Activated T-cell treated with anti-CD3 and anti-CD28 coated beads for 48 hours (primary cell): ENCODE measurements at places on chromosomes 13 and 19.

DNA sequence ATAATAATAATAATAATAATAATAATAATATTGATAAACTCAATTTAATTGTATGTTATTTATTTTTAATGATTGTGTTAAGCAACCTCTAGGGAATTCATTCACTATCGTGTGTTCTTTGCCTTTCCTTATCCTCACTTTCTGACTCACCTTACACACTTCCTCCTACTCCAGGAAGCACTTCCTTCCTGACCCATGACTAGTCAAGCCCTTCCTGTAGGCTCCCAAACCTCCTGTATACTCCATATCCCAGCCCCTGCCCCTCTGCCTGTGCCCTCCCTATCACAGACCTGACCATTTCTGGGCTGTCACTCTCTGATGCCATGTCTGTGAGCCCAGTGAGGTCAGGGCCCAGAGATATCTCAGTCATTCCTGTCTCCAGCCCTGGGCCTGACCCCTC is 7.6 kb downstream of the LGALS4 start:
- DNase-seq, result no peak

- no peak for DNase-seq
Observed at GRCh38 chr19:17331045-17331558, 3.6 kb downstream of the ANO8 start.

DNA sequence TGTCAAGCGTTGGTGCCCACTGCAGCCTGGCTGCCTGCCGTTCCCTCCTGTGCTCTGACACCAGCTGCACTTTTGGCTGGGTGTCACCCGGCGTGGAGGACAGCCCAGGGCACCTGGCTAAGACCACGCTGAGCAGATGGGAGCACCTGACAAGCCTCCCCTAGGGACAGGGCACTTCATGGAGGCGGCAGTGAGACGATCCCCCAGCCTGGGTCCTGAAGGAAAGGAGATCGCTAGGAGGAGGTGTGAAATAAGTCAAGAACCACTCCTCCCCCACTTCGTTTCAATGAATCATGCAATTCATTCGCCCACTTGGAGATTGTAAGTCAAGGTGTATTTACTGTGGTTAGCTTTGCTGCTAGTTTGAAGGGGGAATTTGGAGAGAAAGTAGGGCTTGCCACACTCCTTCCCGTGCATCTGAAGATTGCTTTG is 38.8 kb downstream of the VSTM2B start:
- DNase-seq, result no peak

DNA sequence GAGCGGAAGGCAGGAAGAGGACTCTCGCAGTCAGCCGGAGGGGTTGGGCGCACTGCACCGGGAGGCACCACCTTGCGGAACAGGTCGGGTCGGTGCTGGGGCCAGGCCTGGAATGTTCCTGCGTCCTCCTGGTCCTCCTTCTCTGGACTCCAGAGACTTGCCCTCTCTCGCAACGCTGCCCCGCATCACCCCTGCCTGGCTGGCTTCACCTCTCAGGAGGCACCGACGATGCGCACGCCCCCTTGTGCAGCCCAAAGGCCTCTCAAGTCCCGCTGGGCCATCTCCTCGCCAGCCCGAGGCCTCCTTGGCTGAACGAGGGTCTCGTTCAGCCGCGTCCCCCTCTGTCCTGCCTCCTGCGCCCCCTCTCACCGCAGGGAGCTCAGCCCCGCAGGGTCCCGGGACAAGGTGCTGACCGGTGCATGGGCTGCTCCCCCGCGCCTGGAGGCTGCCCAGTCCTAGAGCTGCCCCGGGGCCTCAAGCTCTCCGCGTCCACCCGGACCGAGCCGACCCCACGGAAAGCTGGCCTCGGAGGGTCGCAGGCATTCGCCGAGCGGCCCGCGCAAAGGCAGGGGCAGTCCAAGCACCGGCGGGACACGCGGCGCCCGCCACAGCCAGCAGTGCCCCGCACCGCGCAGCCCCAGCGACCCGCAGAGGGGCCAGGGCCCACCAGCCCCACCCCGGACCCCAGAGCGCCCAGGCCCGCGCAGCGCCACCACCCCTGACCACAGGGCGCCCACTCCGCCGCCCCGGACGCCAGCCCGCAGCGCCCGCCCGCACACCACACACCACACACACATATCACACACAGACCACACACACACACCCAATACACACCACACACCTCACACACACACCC is 133.8 kb downstream of the CRYL1 start:
- no peak for DNase-seq

DNA sequence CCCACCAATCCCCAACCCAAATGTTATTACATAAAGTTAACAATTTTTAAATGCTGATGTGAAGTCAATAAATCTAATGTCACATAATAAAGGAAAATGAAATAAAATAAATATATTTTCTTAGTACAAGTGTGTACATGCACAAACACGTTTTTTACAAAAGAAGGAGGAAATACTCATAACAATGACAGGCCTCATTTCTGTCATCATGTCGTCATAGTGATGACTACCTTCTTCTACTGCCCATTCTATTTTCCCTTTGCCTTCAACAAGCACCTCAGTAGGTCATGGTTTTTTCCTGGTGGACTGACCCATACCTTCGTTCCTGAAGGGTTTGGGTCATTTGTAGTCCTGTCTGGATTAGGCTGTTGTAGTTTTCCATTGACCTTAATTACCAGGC is 185.3 kb upstream of the IPO5 start:
- DNase-seq, result no peak

GRCh38 chr13:50126993-50127725 is 111.9 kb downstream of the KCNRG start:
- DNase-seq, result no peak

DNA sequence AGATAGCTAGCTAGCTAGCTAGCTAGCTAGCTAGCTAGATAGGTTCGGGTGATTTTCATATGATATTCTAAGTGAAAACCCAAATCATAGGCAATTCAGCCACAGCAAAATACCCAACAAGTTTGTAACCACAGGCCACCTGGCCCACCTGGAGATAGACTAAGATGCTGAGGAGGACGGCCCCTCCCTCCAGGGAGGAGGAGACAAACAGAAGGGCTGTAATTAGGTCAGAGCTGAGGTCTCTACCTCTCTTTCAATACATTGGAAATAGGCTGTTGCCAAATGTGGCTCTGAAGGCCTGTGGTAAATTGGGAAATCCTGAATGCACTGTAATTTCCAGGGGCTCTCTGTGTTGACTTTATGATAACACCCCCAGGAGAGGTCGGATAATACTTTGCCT is 382.2 kb downstream of the FGF9 start:
- no peak for DNase-seq

DNA sequence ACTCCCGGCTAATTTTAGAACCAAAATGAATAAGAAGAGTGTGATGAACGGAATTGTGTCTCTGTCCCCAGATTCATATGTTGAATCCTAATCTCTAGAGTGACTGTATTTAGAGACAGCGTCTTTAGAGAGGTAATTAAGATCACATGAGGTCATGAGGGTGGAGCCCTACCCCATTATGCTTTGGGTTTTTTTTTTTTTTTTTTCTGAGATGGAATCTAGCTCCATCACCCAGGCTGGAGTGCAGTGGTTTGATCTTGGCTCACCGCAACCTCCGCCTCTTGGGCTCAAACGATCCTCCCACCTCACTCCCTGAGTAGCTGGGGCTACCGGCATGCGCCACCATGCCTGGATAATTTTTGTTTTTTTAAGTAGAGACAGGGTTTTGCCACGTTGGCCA is 27.9 kb downstream of the FBXO27 start:
- DNase-seq, result no peak

GRCh38 chr19:3146677-3147100 is 10.9 kb downstream of the GNA15 start:
- DNase-seq, result peak; percentile 59

DNA sequence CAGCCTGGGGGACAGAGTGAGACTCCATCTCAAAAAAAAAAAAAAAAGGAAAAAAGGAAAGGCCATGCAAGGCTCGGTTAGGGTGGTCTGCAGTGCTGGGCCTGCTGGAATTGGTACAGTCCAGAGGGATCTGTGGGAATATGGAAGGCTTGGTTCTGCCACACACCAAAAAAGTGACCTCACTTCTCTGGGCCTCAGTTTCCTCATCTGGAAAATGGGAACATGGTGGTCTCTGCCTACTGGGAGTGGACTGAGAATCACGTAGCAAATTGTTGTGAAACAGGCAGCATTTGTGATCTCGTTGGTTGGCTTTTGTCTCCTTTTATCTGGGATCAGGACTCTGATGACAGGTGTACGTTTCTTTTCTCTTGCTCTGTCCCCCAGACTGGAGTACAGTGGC is 7.5 kb downstream of the DNM2 start:
- no peak for DNase-seq

GRCh38 chr19:17765069-17765618 is 13.9 kb downstream of the FCHO1 start:
- no peak for DNase-seq

- DNase-seq, result no peak
Observed at GRCh38 chr13:28576067-28576466, 81.1 kb upstream of the FLT1 start.

DNA sequence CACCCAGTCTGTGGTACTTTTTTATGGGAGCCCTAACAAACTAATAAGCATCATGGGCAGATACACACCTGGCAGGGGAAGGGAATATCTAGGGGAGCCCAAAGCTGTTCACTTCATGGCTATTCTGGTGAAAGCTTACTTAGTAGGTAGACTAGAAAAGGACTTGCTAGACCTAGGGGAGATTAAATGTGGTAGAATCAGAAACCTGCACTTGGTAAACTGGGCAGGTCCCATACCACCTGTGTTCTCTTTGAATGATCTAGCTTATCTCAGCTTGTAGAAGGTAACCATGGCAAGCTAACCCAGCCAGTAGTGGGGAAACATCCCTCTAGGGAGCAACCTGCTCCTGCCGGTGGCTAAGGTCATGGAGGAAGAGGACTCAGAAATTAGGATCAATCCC is 113.9 kb upstream of the TMTC4 start:
- DNase-seq, result no peak

- no peak for DNase-seq
Observed at GRCh38 chr19:2488942-2489731, 13.2 kb downstream of the GADD45B start.

GRCh38 chr13:73058432-73058735 is 421 bp upstream of the KLF5 start:
- DNase-seq, result no peak

DNA sequence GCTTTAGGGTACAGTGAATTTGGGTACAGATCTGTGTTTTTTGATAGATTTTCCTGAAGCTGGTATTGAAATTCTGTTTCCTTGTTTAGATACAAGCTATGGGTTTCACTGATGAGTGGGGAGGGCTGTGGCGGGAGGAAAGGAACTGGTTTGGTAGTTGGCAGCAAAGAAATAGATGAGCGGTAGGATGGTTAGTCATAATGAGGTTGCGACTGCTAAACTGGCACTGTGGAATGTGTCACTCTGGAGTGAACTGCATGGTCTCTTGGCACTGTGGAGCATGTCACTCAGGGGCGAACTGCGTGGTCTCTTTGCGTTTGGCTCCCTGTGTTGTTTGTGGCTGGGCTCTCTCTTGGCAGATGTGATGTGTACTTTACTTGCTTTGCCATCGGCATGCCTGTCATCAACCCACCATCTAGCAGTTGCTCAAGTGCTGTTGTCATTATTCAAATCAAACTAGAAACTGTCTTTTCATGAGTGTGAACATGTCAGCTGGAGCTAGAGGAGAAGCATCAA is 82.1 kb downstream of the ATP8A2 start:
- DNase-seq, result no peak

- no peak for DNase-seq
Observed at GRCh38 chr13:24299488-24300114, 9.8 kb upstream of the C1QTNF9 start.

- DNase-seq, result no peak
Observed at GRCh38 chr19:2336528-2337328, 8.2 kb downstream of the SPPL2B start.

GRCh38 chr13:61192826-61193225 is 222.8 kb downstream of the PCDH20 start:
- no peak for DNase-seq

DNA sequence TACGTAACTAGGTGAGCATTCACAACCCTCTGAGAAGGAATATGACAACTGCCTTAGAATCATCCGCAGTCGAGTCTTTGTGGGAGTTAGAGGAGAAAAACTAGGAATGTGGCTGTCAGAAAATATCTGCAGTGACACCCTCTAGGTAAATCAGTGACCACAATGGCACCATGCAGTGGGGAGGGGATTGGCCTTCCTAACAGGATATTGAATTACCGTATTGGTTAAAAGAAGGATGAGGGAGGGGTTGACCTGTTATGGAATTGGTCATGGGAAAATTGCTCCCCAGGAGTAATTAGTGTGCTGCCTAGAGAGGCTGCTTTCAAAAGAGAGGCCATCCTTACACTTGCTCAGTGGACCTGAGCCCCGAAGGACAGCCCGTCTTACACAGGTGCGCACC is 205.6 kb upstream of the SOX1 start:
- no peak for DNase-seq

- no peak for DNase-seq
Observed at GRCh38 chr19:29850482-29850881, 38.7 kb downstream of the CCNE1 start.

GRCh38 chr19:4618019-4618418 is 21.3 kb upstream of the TNFAIP8L1 start:
- no peak for DNase-seq

DNA sequence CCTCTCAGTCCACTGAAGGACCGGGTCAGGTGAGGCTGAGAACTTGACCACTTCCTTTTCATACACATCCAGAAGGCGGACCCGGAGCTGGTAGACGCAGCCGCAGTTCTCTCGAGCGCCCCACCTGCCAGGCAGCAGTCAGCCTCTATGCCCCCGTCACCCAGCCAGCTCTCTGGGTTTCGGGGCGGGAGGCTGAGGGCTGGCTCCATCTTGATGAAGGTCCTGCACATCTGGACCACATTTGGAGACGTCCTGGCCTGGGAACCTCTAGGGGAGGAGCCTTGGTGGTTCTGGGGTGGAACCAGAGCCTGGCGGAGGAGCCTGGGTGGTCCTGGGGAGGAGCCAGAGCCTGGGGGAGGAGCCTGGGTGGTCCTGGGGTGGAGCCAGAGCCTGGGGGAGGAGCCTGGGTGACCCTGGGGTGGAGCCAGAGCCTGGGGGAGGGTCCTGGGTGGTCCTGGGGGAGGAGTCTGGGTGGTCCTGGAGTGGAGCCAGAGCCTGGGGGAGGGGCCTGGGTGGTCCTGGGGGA is 14.3 kb downstream of the MRPS12 start:
- no peak for DNase-seq

DNA sequence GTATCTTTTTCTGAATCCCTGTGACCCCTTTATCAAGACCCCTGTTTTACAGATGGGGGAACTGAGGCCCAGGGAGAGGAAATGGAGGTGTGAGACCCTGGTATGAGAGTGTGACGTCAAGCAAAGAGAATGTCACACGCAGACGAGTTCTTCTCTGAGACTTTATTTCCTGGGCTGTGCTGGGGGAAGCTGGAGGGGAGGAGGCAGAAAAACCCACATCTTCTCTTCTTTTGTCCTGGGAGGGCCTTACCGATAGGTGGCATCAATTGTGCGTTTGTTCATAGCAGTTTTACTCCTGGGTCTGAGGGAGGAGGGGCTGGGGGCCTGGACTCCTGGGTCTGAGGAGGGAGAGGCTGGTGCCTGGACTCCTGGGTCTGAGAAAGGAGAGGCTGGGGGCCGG is 4.9 kb upstream of the KLK15 start:
- DNase-seq, result no peak

- DNase-seq, result no peak
Observed at GRCh38 chr13:79932556-79932955, 408.4 kb downstream of the SPRY2 start.
